Activated gamma-delta T cell (primary cell): ENCODE measurements at places on chromosomes 1 and 21.

DNA sequence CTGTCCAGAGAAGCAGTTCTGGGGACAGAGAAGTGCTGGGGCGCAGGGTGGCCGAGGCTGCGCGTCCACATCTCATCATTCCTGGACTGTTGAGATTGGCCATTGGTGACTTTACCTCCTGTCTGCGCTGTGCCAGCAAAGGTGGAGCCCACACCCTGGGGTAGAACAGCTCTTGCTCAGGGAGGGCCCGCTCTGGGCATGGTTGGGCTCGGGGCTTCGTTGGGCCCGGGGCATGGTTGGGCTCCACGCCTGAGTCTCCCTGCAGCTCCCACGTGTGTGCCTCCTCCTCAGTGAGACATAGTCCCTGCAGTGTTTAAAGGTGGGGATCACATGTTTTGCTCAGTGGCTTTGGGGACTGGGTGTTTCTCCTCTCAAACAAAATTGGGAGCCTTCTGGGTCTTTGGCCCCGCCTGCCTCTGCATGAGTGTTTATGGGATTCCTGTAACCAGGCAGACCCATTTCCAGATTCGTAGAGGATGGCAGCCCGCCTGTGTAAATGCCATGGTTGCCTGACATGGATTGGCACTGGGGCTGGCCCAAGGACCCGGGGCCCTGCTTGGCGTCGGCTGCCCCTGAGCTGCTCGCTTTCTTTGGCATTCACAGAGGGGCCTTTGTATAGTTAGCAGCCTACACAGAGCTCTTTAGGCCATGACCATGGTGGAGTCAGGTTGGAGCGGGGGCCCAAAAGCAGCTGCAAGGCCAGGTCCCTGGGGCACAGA lies 104.6 kb downstream of the TLR5 start:
- DNase-seq = no peak

DNA sequence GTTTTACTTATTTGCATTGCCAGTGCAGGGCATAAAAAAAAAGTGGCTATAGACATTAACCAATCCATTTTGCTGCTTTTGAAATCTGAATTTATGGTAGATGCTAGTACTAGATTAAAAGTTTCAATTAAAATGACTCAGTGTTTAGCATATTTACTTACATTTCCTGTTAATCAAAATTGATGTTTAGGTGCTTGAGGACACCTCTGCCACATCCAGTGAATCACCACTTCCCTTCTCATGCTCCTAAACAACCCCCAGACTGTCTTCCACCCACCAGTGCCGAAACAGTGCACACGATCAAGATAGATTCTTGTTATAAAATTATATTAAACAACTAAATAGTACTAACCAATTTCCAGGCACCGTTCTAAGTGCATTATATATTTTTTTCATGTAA lies 32.7 kb downstream of the HSD17B7 start:
- no peak for DNase-seq

GRCh38 chr1:180672105-180672504 lies 40.3 kb downstream of the XPR1 start:
- DNase-seq = no peak

GRCh38 chr1:113663165-113663951 lies 95.9 kb downstream of the PHTF1 start:
- DNase-seq = no peak

DNA sequence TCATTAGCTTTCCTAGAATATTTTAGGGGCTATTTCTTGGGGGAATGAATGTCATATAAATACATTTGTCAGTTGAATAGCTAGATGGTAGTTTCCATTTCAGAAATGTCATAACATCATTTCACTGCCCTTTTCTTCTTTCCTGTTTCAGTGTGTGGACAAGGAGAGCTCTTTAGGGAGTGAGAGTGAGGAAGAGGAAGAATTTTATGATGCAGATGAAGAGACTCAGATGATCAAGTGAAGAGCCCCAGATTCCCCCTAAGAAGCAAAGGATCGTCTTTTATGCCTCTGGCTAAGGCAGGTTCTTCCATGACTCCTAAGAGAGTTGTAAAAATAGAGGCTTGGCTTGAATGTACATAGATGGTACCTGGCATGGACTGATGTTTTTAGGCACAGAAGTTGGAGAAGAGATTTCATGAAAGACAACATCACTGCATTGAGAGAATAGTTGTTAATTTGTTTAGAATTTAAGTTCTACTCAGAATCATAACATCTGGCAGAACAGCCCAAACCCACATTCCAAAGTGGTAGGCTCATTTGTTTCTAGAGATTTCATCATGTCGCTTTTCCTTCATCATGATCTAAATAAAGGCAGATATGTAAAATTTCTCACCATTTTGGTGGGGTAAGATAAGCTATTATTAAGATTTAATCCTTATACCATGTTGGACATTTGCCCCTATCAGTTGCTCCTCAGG lies 44.2 kb upstream of the MAB21L3 start:
- no peak for DNase-seq

- no peak for DNase-seq
Measured at GRCh38 chr1:197521118-197521739, 253.2 kb downstream of the CRB1 start.

DNA sequence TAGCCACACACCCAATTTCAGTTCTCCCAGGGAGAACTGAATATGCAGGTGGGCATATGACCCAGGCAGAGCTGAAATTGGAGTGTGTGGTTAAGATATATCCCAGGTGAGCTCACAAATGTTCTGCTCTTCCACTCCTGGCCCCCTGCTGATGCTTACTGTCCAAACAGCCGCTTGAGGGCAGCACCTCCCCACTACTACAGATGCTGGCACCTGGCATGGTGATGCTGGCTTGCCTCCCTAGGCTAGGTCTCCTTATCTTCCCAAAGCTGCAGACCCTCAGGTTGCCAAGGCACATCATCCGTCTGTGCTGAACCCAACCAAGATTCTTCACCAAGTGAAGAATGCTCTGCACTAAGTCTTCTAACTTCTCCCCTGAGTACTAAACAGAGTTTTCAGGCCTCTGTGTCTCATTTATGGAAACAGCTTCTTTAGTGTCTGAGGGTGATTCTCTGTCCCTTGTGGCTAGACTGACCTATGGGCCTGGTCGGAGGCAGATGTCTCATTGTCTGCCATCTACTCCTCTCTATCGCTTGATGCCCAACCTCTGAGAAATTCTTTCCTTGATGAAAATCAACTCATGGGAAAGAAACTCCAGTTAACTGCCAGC lies 27.2 kb downstream of the XCL1 start:
- no peak for DNase-seq

DNA sequence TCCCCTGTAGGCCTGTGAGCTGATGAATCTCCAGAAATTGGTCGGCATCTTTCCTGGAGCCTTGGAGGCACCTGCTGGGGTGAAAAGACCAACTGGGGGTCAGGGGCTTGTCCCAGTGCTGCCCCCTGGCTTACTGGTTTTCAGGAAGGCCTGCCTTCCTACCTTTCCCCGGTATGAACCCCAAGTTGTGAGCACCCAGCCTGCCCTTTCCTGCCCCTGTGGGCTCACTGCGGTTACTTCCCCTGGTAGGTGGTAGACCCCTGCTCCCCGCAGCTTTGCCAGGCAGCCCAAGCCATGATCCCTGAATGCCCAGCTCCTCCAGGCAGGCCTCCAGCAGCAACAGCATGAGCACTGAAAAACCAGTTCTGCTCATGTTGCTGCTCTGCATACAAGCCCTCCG lies 10.2 kb downstream of the DMRTB1 start:
- DNase-seq = no peak

DNA sequence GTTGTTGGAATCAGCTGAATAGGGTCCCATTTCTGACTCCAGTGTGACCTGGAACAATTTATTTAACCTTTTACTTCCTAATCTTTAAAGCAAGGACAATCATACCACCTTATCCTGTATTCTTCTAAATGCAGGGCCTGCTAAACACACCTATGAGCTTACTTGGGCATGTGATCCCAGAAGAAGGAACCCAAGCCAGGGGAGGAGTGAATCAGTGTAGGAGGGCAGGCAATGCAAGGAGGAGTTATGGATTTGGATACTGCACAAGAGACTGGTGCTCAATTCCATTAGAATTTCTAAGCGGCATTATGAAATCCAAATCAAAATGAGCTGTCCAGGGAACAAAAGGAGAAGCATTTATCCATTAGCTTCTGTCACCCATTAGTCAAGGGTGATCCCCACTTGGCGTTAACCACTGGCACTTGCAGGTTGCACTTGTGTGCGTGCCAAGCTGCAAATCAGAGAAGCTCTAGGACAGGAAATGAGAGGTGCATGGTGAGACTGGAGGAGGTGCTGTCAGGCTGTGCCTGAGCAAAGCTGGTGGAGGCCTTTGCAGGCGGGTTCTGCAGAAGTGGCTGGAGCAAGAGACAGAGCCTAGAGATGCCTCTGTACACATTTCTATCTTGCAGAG lies 297.2 kb upstream of the PLXNA2 start:
- no peak for DNase-seq

DNA sequence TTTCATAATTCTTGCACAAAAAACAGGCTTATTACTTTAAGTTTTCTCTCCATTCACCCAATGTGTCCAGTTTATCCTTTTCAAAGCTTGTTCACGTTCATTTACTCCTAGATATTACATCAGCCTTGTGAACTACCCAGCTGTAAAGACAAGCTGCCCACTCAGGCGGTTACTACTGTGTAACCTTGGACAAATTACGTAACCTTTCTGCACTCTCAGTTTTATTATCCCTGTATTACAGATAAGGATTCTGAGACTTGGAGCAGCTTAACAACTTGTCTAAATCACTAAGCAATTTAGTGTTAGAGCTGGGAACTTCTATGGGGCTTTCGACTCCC lies 20.5 kb upstream of the LPAR3 start:
- no peak for DNase-seq

GRCh38 chr1:230863449-230863848 lies 4.9 kb downstream of the C1orf198 start:
- no peak for DNase-seq

DNA sequence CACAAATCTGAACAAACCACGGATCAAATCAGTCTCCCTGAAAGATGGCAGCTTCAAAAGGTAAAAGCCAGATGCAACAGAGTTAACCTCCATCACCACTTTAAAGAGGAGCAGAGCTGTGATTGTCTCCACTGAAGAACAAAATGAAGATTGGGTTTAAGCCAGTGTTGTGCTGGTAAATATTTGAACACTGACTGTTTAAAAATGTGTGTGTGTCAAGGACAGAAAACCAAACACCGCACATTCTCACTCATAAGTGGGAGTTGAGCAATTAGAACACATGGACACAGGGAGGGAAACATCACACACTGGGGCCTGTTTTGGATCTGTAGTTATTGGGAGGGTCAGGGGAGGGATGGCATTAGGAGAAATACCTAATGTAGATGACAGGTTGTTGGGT lies 83.9 kb downstream of the ST6GALNAC5 start:
- no peak for DNase-seq

DNA sequence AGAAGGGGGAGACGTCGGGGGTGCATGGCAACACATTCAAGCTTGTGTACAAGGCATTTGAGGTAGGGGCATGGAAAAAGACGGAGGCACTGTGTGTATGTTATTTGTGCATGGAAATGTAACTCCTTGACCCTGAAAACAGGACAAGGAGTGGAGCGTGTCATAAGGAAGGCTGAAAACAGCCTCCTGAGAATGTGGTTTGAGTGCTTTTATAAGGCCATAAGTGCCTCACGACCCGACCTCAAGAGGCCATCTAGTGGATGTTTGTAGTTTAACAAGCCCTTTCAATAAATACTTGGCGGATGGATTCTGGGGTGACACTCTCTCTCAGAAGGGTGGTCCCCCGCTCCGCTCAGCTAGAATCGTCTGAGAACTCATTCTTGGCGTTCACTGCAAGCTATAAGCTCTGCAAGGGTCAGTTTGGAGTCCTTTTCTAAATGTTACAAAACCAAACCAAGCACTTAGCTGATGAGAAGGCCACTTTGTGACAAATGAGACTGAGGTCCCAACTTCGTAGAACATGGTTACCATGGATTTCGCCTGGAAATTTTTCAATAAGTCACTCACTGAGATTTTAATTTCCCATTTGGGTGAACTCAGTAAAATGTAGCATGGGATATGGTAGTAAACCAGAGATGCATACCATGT lies 38.8 kb upstream of the CLCA4 start:
- DNase-seq = no peak

GRCh38 chr1:39238476-39238875 lies 34.0 kb downstream of the MACF1 start:
- no peak for DNase-seq

DNA sequence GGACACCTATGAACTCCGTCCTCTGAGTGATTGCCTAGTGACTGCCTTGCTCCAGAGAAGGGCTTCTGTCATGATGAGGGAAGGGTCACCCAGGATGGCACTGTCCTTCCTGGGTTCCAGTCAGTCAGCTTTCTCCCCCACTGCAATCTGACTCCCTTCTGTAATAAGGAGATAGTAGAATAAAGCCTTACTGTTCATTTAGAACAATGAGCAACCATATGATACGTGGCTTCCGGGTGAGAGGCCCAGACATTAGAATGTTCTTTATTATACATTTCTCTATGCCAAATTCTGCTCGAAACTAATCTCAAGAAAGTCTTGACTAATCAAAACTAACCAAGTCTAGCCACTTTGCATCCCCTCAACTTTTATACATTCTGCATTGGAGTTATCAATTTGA lies 8.5 kb upstream of the MTMR11 start:
- DNase-seq = no peak

GRCh38 chr1:3423896-3424611 lies 30.4 kb upstream of the ARHGEF16 start:
- no peak for DNase-seq
